NCI-H748 treated with DMSO at 0.1 percent for 48 hours (cell line): ENCODE measurements at places on chromosomes 5 and 9.

GRCh38 chr9:99140685-99141314 is 35.9 kb downstream of the TGFBR1 start:
- DNase-seq: peak; percentile 8

DNA sequence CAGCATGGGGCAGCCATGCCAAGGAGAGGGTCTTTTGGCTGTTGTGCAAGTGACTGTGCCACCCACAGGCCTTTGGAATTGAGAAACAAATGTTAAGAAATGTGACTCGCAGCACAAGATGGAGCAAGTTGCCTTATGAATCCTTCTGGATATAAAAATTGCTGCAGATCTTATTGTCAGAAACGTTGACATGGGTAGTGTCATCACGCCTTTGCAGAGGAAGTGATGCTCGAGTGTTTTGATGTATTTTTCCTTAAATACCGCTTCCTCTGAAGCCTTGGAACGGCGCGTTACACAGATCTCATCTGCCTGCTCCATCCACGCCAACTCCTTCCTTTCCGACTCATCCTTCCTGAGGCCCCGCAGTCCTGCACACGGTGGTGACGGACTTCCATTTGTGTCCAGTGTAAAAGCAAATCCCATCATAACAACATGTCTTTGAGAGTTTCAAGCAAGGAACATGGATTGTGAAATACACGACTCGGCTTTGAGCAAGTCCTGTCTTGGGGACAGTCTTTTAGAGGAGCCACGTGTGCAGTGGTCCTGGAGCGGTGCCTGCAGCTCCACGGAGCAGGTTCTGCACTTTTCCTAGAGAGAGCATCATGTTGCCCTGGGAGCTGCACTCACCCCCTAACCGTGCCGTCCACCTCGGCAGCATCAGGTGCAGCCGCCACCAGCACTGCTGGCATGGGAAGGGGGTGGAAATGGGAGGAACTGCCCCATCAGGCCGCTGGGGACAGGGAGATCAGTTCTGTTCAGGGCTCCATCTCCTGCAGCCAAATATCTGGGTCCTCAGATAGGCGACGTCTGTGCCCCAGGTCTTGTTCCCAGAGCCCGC is 15.1 kb downstream of the ROPN1L start:
- no peak for DNase-seq

- DNase-seq: no peak
These were observed 1844.3 kb downstream of the MAT2B start for GRCh38 chr5:165349735-165350134.

DNA sequence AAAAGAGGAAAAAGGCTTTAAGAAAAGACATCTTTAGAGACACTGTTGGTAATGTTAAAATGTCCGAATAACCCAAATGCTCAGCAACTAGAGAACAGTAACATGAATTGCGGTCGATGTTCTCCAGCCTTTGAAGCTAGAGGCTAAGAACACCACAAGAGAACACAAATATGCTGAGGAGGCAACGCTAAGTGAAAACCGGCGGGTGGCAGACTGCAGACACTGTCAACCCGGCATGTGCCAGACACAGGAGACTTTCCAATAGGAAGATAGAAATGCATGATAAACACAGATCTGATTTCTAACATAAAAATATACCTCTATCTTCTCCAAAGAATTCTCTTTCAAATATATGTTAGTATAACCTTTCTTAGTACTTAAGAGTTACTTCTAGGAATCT is 18.4 kb upstream of the DDX41 start:
- no peak for DNase-seq

- DNase-seq: no peak
These were observed 86.5 kb downstream of the DAP start for GRCh38 chr5:10674582-10674981.

- DNase-seq: no peak
These were observed 44.1 kb upstream of the POU5F2 start for GRCh38 chr5:93785475-93785874.

- DNase-seq: no peak
These were observed 13.7 kb upstream of the TRIM32 start for GRCh38 chr9:116673375-116673774.

DNA sequence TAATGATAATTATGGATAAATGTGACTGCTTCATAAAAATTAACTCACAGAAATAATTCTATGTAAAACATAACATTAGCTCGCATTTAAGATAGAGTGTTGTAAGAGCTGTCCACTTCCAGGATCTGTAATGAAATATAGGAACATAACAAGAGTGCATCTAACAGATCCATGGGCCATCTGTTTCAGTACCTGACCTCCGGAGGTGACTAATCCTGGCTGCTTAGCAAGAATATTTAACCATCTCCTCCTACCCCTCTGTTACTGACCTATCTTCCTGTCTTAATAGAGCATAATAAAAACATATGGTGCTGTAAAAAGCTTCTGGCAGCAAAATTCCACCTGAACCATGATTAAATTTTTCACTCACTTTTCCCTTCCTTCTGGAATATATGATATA is 7.1 kb downstream of the PLCXD3 start:
- DNase-seq: no peak

DNA sequence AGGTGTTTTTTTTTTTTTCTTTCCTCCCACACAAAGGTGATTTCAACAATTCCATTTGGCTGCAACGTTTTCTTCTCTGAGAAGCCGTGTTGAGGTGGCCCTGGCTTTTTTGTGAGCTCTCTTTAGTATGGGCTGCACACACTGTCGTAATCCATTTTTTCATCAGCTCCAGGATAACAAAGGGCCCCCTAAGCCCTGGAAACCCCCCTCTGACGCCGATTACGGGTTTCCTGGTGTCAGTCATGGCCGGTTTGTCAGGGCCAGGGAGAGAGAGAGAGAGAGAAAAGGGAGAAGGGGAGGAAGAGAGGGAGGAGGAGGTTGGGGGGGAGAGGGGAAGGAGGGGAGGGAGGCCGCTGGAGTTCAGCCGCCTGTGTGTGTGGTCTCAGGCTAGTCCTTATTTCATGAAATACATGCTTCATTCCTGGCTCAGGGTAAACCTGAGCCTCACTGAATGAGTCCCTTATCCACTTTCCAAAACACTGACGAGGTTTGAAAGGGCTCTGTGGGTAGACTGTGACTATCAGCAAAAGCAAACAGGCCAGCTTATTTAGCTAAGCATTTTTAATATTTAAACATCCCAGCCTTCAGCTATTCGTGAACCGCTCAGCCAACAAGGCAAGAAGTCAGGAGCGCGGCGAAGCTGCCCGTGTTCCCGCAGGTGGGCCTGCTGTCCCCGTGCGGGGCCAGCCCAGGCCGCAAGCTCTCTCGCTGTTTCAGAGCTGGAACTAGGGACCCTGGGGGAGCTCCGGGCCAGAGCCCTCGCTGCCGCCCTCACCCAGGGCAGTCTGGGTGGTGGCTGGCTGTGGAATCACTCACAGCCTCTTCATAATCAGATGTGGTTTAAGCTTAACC is 172.8 kb downstream of the ERCC6L2 start:
- DNase-seq: no peak

DNA sequence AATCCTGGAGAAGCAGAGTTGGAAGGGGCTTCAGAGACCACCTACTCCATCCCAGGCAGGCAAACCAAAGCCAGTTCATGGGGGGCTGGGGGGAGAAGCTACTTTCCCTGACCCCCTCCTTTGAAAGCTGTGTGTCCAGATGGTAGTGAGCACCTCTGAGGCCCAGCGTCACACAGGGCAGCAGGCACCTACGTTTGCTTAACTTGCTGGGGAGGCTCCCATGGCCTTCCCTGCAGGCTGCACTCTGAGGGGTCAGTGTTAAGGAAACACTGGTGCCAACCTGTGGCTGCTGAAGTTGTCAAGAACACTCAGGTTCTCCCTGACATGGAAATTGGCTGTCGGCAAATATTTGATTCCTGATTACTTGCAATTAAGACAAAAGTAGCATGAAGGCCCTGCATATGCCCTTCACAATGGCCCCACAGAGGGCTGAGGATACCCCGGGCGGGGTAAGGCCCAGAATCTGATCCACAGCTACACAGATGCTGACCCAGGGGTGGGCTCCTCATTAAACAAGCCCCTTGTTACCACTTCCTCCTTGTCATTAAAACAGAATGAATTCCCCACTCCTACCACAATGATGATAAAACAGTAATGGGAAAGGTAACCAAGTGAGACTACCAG is 208.5 kb downstream of the FSTL4 start:
- DNase-seq: no peak

GRCh38 chr5:53089481-53089991 is 20.0 kb downstream of the MOCS2 start:
- no peak for DNase-seq

- no peak for DNase-seq
These were observed 42.5 kb downstream of the ELAVL2 start for GRCh38 chr9:23783509-23783908.

DNA sequence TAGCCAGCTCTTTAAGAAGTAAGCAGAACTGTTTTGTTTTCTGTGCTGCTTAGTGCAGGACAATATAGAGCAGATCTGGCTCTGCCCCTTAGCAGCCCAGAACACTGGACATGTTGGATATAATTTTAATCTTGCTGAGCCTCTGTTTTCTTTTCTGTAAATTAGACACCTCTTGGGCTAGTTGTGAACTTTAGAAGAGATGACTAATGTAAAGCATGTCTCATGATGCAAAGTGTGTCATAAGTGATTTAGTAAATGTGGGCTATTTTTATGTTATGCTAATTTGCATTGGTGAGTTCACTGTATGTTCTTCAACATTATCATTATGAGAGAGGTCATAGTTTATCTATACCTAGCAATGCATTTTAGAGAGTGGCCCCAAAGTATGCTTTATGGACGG is 156.1 kb upstream of the ADAMTSL1 start:
- no peak for DNase-seq

GRCh38 chr9:9973062-9973461 is 639.7 kb downstream of the PTPRD start:
- no peak for DNase-seq

- no peak for DNase-seq
These were observed 70.1 kb upstream of the CCDC180 start for GRCh38 chr9:97237311-97237786.
